ENCODE measurements at places on chromosomes 5 and 9.
A peak's percentile ranks its signal among the peaks of the same experiment; 100 is the strongest.

DNA sequence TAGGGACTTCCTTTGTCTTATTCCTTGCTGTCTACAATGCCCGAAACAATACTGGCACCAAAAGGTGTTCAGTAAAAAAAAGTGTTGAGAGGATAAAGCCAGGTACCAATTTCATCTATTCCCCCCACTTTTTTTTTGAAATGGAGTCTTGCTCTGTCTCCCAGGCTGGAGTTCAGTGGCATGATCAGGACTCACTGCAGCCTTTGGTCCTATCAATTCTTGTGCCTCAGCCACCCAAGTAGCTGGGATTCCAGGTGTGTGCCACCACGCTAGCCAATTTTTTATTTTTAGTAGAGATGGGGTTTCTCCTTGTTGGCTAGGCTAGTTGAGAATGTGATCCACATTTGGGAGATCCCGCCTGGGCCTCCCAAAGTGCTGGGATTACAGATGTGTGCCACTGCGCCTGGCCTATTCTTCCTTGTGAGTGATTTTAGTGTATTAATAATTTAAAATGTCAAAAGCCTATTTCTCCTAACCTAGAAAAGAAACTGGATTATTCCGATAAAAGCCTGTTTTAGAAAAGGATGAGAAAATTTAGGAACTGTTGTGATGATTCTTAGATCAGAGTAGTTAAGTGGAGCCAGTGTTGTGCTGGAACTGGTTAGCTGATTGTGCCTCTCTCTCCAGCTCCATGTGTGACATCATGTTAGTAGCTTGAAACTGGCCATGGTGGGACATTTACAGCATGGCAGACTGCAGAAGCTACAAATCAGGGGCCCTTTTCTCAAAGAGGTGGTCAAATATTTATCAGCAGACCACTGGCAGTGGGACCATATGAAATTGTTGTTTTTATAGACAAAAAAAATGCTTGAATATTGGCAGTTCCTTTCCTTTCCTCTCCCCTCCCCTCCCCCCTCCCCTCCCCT lies 14.3 kb downstream of the CDC42SE2 start:
- no peaks in the 10 kb centered on the region for H3K36me3 ChIP-seq
- H3K27me3 ChIP-seq = no peaks in the 10 kb centered on the region
- DNase-seq = no peak
- H3K27ac ChIP-seq = no peak overlapping the region
- no peaks in the 10 kb centered on the region for H3K4me1 ChIP-seq

DNA sequence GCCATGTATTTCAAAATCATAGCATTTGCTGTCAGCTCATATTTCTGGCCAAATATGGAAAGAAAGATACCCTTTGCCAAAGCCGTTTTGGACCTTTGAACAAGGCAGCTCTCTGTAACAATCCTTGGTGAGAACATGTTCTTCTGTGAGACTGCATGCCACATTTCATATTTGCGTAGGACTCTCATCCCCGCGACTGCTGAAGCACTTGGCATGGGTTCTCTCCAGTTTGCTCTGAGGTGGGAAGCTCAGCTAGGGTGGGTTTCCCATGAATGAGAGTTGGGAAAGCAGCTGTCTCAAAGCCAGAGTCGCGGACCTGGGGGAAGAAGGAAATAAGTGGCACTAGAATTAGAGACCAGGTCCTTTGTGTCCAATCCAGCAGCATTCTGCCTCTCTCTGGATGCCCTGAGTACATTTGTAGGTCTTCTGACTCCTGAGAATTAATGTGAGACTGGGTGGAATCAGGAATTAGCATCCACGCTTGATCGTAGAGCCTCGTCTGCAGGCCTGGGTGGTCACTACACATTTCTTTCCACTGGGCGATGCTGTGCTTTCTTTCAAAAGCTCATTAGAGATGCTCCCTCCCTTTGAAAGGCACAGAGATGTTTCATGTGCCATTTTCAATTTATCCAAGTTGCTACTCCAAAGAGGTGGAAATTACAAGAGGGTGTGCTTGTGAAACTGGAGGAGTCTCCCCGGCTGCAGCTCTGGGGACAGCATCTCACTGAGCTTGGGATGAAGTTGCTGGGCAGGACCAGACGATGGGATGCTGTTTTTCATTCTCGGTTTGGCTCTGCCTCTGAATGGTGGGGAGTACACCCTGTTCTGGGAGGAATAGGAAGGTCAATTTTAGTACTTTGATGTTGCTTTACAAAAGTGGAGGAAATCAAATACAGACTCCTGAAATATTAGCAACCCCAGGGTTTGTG lies 197.2 kb downstream of the GADD45G start:
- H3K4me1 ChIP-seq = peaks cover 60% of the 10 kb centered on the region
- DNase-seq = peak; percentile 67
- H3K27me3 ChIP-seq = peaks cover 9% of the 10 kb centered on the region
- H3K36me3 ChIP-seq = no peaks in the 10 kb centered on the region

DNA sequence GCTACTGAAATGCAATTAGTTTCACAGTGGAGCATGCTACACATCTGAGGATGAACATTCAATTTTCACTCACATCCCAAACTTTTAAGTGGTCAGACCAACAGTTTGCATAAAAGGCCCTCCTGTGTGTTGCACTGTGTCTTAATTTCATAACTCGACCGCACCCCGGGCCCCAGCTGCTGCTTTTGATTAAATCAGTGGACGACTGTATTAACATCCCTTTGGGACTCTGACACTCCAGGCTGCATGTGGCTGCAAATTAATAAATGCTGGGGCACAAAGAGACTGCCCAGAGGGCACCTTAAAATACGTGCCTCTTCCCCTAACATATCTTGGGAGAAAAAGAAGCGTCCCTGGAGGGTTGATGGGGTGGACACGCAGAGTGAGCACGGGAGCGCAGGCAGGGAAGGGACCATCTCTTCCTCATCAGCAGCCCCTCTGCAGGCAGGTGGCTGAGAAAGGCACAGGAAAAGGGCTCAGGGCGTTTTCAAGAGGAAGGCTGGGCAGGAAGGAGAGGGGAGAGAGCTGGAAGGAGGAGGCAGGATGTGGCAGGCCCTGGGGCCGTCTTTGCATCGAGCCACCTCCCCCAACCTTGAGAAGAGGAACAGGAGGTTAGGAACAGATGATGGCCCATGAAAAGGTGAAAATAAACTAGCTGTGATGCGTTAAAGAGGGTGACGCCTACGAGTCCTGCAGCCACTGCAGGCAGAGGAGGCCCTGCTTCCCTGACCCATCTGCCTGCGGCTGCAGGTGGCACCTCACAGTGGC lies 18.6 kb downstream of the MED10 start:
- H3K36me3 ChIP-seq = no peaks in the 10 kb centered on the region
- no peaks in the 10 kb centered on the region for H3K4me1 ChIP-seq
- no peak for DNase-seq
- H3K27ac ChIP-seq = no peak overlapping the region
- no peak overlapping the region for H3K4me3 ChIP-seq
- H3K27me3 ChIP-seq = no peaks in the 10 kb centered on the region

GRCh38 chr5:34833976-34834793 lies 4.8 kb upstream of the TTC23L start:
- H3K27me3 ChIP-seq = no peaks in the 10 kb centered on the region
- H3K4me1 ChIP-seq = no peaks in the 10 kb centered on the region
- no peak for DNase-seq
- H3K4me3 ChIP-seq = no peak overlapping the region

GRCh38 chr9:27485158-27485557 lies 38.9 kb upstream of the IFNK start:
- no peak overlapping the region for H3K4me3 ChIP-seq
- DNase-seq = no peak
- H3K4me1 ChIP-seq = no peaks in the 10 kb centered on the region
- no peaks in the 10 kb centered on the region for H3K36me3 ChIP-seq
- no peaks in the 10 kb centered on the region for H3K27me3 ChIP-seq

DNA sequence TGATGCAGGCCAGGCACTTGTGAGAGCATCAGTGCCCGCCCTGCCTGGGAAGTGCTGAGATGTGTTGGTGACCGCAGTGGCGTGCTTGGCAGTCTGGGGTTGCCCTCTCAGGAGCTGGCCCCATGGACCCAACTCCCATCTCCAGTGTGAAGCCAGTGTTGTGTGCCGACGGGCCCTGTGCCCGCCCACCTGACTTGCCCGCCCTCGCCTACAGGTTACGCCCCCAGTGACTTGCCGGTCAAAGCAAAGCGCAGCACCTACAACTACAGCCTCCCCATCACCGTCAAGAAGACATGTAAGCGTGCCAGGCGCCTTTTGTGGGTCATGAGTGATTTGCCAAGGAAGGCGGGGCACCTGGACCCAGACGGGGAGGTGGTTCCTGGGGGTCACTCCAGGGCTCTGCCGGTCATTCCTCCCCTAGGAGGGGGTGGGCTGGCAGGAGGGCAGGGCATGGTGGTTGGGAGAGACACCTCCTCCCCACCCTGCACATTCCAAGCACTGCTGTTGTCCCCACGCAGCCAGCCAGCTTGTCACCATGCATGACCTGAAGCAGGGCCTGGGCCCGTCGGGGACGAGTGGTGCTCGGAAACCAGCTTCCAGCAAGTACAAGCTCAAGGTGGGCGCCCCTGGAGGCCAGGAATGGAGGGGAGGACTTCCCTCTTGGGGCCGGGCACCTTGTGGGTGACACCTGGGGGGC lies 7.4 kb upstream of the CEL start:
- H3K36me3 ChIP-seq = peaks cover 83% of the 10 kb centered on the region
- no peak overlapping the region for H3K4me3 ChIP-seq
- DNase-seq = peak; percentile 35
- no peaks in the 10 kb centered on the region for H3K27me3 ChIP-seq

GRCh38 chr9:68426755-68427154 lies 70.3 kb downstream of the PGM5 start:
- DNase-seq = peak; percentile 13
- peaks cover 8% of the 10 kb centered on the region for H3K4me1 ChIP-seq
- H3K27me3 ChIP-seq = no peaks in the 10 kb centered on the region
